ENCODE measurements at places on chromosomes 3 and 15.

DNA sequence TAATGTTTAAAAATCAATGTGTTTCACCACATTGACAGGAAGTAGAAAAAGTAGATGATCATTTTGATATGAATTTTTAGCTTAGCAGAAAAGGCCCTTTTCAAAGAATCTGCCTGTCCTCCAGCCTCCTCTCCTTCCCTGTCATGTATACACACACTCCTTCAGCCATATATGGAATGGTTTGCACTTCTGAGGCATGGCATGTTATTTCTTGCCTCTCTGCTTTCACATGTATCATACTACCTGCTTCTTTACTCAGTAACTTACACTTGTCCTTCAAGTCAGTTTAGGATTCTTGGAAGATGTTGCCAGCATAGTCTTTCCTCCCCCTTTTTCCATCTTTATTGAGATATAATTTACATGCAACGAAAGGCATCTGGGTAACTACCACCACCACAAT lies 79.0 kb downstream of the REC114 start:
- DNase-seq, result no peak

GRCh38 chr3:77933926-77934325 lies 894.0 kb downstream of the ROBO2 start:
- no peak for DNase-seq

DNA sequence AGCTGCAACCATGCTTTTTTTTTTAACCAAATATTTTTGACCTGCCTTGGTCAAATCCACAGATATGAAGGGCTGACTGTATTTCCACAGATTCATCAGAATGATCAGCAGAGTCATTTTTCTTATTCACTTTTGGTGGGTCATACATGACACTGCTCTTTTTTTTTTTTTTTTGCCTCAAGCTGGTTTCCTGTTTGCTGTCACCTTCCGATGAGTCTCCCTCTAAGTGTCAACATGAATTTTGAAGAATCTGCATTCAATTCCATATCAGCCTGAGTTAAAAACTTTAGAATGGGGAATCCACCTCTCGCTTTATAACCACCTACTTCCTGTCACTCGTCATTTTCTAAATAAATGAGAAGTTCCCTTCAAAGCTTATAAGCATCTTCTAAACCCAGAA lies 2.2 kb upstream of the SLC12A8 start:
- DNase-seq, result no peak

GRCh38 chr3:188170461-188171459 lies 16.8 kb downstream of the LPP start:
- DNase-seq, result no peak

DNA sequence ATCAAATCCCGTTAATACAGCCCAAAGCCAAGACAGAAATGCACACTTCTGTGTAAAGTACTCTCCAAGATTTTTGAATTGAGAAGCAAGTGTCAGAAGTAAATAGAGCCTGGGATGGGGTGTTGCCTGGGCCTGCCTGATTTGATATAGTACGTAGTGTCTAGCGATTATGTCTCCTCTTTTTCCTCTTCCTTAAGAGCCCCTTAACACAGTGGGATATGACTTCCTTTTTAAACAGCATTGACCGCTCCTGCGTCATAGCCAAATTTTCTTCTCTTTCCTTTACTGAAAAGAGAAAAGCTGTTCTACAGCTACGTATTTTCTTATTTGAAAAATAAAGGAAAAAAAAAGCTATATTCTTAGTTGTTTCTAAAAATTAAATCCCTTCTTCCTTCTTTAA lies 97.7 kb downstream of the PLCL2 start:
- DNase-seq, result no peak

GRCh38 chr3:194275721-194276120 lies 75.4 kb downstream of the CPN2 start:
- peak; percentile 10 for DNase-seq

DNA sequence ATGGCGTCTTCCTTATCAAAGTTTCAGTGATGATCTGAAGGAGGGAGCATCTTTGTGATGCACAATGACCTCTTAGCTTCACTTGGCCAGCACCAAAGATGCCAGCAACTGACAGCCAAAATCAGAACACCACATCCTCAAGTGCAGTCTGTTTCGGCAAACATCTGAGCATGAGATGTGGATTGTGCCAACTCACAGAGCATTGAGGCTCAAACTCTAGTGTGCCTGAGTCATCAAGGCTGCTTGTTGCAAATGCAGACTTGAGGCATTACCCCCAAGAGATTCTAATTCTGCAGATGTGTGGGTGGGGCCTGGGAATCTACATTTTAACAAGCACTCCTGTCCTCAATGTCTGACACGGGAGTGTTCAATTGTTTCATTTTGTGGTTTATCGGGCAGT lies 35.8 kb downstream of the ABHD5 start:
- DNase-seq, result no peak

DNA sequence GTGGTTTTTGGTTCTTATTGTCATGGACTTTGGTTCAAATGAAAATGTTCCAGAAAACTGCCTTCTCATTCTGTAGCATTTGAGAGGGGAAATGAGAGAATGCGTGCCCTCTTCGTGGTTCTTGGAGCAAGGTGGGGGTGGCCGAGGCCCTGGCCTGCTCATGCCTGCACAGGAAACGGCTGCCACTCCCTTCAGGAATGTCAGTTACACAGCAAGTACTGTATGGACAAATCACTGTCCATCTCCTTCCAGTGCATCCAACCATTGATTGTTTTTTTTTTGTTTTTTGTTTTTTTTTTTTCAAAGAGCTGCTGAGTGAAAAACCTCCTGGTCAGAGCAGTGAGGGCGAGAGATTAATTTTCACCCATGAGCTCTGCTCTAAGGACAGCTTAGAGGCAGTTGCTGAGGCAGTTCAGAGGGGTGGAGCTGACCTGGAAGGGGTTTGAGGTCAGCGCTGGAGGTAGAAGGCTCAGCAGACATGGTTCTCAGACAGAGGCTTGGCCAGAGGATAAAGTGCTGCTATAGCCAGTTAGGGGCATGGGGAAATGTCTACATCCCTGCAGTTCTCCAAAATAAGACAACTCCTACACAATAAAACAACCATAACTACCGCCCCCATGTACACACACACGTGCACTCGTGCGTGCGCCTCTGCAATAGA lies 20.2 kb upstream of the KIF23 start:
- no peak for DNase-seq

GRCh38 chr3:159239059-159239458 lies 437.2 kb downstream of the MFSD1 start:
- DNase-seq, result no peak

GRCh38 chr15:68278345-68278594 lies 725 bp downstream of the FEM1B start:
- DNase-seq, result no peak

GRCh38 chr15:63236272-63236671 lies 41.1 kb upstream of the APH1B start:
- no peak for DNase-seq

- no peak for DNase-seq
Observed at GRCh38 chr15:74182131-74182530, 8.6 kb downstream of the ISLR start.

DNA sequence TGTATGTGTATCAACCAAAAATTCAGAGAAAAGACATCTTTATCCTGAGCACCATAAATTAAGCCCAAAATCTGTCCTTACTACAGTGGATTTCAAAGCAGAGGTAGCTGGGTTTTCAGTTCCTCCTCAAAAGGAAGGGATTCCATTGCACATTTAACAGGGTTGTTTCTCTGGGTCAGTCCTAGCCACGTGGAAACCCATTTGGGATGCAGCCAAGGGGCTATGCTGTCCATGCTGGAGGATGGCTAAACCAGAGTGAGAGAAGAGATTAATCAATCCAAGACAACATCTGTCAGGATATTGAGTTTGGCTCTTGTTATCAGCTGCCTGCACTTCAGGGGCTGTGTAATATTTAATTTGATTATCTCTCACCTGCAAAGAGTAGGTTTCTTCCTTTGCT lies 28.1 kb downstream of the LSAMP start:
- no peak for DNase-seq

GRCh38 chr3:24832891-24833290 lies 338.2 kb upstream of the THRB start:
- no peak for DNase-seq

DNA sequence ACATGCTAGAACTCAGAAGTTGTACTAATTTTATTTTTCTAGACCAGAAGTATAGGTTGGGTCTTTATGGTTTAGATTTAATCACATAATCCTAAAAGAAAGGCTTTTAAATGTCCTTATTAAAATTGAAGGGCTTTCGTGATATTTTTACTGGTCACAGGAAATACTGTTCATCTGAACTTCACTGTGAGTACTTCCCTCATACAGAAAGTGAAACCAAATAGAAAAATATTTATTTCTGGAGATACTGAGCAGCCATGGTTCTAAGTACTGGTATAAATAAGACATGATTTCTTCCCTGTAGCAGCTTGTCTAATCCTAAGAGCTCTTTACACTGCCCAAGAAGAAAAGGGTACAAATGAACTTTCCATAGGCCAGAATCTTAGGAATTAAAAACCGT lies 2.0 kb downstream of the SNRK start:
- DNase-seq, result no peak

GRCh38 chr15:58443308-58443707 lies 11.5 kb downstream of the LIPC start:
- no peak for DNase-seq

- DNase-seq, result no peak
Observed at GRCh38 chr3:78025916-78026315, 986.0 kb downstream of the ROBO2 start.

- DNase-seq, result no peak
Observed at GRCh38 chr3:138442433-138442832, 8.0 kb downstream of the ESYT3 start.

GRCh38 chr15:70710714-70711113 lies 52.6 kb downstream of the UACA start:
- no peak for DNase-seq

DNA sequence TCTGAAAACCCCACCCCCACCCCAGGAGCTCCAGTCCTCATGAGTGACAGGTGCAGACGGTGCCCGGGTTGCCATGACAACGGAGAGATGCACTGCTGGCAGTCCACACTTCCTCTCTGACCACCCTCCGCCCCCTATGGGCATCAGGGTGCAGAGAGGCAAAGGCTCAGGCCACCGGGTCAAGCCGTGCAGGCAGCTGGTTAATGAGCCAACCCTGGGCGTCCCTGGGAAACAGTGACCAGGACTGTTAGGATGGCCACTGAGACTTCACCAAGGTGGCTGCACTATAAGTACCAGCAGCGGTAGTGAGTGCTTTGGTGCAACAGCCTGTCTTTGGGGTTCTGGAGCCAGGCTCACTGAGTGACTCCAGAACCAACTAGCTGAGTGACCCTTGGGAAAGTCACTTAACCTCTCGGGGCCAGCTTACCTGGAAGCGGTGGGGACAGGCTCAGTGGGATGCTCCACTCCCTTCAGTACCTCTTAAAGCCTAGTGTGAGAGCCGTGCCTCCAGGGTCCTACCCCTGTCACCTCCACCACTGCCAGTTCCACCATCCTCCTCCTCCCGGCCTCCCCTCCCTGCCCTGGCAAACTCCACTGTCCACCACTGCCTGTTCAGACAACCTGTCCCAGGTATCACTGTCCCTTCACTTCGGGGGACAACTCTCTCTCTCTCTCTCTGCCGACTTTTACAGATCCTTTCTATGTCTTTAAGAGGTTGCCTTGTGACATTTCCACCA lies 121.0 kb upstream of the PRR20G start:
- DNase-seq, result no peak

DNA sequence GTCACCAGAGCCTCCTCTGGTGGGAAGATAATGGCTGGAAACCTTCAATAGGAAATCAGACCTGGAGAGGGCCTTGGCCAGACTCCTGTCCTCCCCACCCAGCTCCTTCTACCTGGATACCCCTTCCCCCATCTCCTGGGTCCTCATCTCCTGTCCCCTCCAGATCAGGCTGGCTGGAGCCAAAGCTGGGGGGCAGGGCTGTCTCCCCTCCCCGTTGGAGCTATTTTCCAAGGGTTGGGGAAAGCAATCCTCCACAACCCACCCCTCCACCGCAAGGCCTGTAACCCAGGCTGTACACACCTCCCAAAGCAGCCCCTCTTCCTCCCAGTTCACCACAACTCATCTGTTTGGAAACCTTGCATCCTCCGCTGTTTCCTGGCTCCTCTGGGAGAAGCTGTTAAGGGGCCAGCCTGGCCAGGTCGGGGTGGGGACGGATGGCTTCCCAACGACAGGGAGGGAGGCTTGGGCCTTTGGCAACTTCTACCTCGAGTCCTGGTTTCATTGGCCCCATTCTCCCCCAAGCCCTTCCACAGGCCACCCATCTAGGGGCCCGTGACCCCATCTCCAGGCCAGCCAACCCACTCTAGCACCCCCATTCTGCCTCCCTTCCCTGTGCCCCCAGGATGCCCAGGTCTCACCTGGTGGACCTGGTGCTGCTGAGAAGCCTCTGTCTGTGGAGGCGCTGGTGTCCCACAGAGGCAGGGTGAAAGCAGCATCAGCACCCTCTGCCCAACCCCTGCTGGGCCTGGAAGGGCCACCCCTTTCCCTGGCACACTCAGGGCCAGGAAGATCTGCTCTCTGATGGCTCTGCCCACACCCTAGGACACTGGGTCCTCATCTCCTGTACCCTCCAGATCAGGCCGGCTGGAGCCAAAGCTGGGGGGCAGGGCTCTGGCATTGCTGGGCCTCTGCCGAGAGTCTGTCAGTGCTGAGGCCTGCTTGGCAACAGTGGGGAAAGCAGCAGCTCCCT lies 22.1 kb upstream of the GOLGA6C start:
- DNase-seq, result peak; percentile 53

DNA sequence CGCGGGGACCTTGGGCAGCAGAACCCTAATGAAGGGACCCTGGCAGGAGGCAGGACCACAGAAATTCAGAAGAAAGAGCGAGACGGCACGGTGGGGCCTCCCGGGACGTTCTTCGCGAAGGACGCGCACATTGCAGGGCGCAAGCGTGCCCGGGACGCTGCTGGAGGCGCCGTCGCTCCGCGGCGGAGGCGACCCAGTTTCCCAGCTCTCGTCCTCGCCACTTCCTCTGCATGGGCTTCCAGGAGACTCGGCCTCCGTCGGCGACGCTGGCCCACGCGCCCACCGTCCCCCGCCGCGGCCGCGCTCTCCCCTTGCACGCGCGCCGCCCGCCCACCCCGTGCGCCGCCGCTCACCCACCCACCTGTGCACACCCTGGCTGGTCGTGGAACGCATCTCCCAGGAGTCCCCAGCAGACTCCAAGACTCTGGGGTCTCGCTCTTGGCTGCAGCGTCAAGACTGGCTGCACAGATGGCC lies 31.8 kb upstream of the SMAD3 start:
- DNase-seq, result no peak

GRCh38 chr3:144109944-144110343 lies 138.3 kb downstream of the DIPK2A start:
- DNase-seq, result no peak

DNA sequence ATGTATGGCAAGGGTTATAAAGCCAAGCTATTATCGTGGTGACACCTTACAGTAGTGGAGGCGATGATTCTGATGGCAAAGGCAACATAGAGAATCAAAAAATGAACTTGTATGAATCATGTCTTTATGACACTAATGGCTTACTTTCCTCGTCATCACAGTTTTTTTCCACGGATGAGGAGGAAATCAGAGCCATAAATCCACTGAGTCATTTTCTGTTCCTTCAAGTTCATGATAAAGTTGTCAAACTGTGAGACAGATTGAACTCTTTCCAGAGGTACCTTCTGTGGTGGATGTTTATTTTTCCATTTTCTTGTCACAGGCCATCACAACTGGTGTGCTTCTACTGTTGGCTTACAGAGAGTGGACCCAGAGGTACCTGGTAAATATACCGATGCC lies 8.5 kb downstream of the TMEM212 start:
- DNase-seq, result no peak
